ENCODE measurements at places on chromosomes 7 and 10.

- DNase-seq = no peak
- no peaks in the 10 kb centered on the region for H3K4me1 ChIP-seq
- no peak overlapping the region for H3K27ac ChIP-seq
- H3K27me3 ChIP-seq = no peaks in the 10 kb centered on the region
Observed at GRCh38 chr10:71575451-71575850, 144.1 kb downstream of the C10orf105 start.

DNA sequence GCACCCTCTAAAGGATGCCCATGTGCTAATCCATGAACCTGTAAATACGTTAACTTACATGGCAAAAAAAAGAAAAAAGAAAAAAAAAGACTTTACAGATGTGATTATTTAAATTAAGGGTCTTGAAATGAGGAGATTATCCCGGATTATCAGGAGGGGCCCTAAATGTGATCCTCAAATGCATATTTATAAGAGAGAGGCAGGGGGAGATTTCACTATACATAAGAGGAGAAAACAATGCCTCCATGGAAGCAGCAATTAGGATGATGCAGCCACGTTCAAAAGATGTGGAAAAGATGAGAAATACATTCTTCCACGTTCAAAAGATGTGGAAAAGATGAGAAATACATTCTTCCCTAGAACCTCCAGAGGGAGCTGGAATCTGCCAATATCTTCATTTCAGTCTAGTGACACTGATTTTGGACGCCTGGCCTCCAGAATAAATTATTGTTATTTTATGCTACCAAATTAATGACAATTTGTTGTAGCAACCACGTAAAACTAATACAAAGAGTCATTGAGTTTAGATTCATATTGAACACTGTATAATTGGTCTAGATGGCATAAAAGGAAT lies 328.4 kb upstream of the GNAI1 start:
- H3K27me3 ChIP-seq = no peaks in the 10 kb centered on the region
- DNase-seq = no peak
- no peaks in the 10 kb centered on the region for H3K36me3 ChIP-seq
- peaks cover 2% of the 10 kb centered on the region for H3K4me1 ChIP-seq

- H3K27ac ChIP-seq = no peak overlapping the region
- H3K4me1 ChIP-seq = no peaks in the 10 kb centered on the region
- H3K27me3 ChIP-seq = no peaks in the 10 kb centered on the region
- no peak for DNase-seq
- no peaks in the 10 kb centered on the region for H3K36me3 ChIP-seq
- H3K4me3 ChIP-seq = no peak overlapping the region
Observed at GRCh38 chr10:119347181-119347974, 140.0 kb downstream of the GRK5 start.

GRCh38 chr10:118210276-118210675 lies 131.8 kb downstream of the FAM204A start:
- H3K4me1 ChIP-seq = peaks cover 2% of the 10 kb centered on the region
- DNase-seq = no peak
- H3K36me3 ChIP-seq = no peaks in the 10 kb centered on the region
- no peaks in the 10 kb centered on the region for H3K27me3 ChIP-seq
- H3K27ac ChIP-seq = no peak overlapping the region

DNA sequence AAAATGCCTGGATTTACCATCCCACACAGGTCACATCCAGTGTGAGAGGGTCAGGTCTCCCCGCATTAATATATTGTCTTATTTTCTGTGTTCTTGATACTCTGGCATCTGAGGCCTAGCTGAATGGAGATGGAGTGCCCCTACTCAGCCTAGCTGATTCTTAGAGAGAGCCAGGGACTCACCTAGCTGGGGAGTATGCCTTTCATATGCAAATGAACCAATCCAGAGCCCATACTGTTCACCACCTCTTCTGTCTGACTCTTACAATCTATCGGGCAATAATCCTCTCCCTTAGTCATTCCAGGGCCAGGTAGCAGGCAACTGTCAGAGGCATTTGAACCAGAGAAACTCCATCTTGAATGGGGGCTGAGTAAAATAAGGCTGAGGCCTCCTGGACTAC lies 46.3 kb downstream of the LBX1 start:
- H3K4me3 ChIP-seq = no peak overlapping the region
- no peaks in the 10 kb centered on the region for H3K27me3 ChIP-seq
- H3K36me3 ChIP-seq = no peaks in the 10 kb centered on the region
- peak; percentile 49 for DNase-seq
- no peak overlapping the region for H3K27ac ChIP-seq
- no peaks in the 10 kb centered on the region for H3K4me1 ChIP-seq

DNA sequence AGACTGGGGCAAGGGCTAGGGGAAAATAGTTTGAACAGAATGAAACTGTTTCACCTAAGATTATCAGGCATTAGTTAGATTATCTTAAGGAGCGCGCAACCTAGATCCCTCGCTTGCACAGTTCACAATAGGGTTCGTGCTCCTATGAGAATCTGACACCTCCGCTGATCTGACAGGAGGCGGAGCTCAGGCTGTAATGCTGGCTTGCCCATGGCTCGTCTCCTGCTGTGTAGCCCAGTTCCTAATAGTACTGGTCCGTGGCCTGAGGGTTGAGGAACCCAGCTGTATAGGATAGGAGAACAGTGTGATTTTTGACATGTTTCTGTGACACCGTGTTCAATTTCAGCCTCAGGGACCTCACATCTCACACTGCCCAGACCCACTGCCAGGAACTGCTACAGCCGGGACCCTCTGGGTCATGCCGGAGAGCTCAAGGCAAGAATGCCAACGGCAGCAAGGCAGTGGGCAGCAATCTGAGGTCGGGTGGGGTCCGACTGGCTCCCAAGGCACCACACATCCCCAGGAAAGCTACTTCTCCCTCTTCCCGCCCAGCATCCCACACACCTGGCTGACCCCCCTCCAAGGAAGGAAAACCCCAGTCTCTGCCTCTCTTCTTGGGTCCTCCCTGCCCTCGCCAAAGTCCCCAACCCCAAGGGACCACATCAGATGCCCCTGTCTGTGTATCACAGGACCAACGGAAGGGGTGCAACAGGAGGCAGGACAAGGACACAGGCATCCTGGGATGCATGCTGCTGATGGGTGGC lies 31.7 kb downstream of the CAMK2B start:
- peaks cover 68% of the 10 kb centered on the region for H3K27me3 ChIP-seq
- H3K4me3 ChIP-seq = no peak overlapping the region
- no peaks in the 10 kb centered on the region for H3K4me1 ChIP-seq
- H3K36me3 ChIP-seq = no peaks in the 10 kb centered on the region
- no peak overlapping the region for H3K27ac ChIP-seq
- DNase-seq = peak; percentile 69

DNA sequence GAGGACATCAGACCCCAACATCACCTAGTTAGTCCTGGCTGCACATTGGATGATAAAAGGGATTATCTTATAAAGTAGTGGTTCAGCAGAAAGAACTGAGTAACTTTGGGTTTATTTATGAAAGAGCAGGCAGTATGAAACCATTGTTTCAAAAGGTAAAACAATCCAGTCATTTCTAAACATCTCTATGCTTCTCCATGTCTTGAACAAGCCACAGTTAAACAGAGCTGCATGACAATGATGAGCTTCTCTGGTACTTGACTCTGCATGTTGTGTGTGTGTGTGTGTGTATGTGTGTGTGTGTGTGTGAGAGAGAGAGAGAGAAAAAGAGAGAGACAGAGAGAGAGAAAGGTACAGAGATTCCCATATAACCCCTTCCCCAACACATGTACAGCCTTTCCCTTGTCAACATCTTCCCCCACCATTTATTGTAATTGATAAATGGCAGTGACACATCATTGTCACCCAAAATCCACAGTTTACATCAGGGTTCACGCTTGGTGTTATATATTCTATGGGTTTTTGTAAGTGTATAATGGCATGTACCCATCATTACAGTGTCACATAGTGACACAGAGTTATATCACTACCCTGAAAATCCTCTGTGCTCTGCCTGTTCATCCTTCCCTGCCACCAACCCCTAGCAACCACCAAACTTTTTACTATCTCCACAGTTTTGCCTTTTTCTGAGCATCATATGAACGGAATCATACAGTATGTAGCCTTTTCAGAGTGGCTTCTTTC lies 32.8 kb upstream of the SLC18A3 start:
- H3K27me3 ChIP-seq = no peaks in the 10 kb centered on the region
- H3K36me3 ChIP-seq = no peaks in the 10 kb centered on the region
- H3K4me1 ChIP-seq = no peaks in the 10 kb centered on the region
- no peak for DNase-seq

- DNase-seq = no peak
- no peaks in the 10 kb centered on the region for H3K4me1 ChIP-seq
- H3K4me3 ChIP-seq = no peak overlapping the region
- no peaks in the 10 kb centered on the region for H3K27me3 ChIP-seq
- H3K36me3 ChIP-seq = no peaks in the 10 kb centered on the region
- no peak overlapping the region for H3K27ac ChIP-seq
Observed at GRCh38 chr7:52615021-52615695, 420.3 kb upstream of the POM121L12 start.

GRCh38 chr7:77862691-77863090 lies 64.1 kb downstream of the PHTF2 start:
- H3K4me1 ChIP-seq = peaks cover 4% of the 10 kb centered on the region
- H3K27me3 ChIP-seq = no peaks in the 10 kb centered on the region
- no peak overlapping the region for H3K4me3 ChIP-seq
- DNase-seq = no peak
- no peaks in the 10 kb centered on the region for H3K36me3 ChIP-seq

GRCh38 chr10:99435986-99436638 lies 5.7 kb upstream of the GOT1 start:
- H3K36me3 ChIP-seq = no peaks in the 10 kb centered on the region
- no peak overlapping the region for H3K27ac ChIP-seq
- H3K4me3 ChIP-seq = no peak overlapping the region

- H3K4me3 ChIP-seq = no peak overlapping the region
- no peak for DNase-seq
- no peaks in the 10 kb centered on the region for H3K27me3 ChIP-seq
- H3K4me1 ChIP-seq = no peaks in the 10 kb centered on the region
- H3K36me3 ChIP-seq = peaks cover under 1% of the 10 kb centered on the region
Observed at GRCh38 chr10:74500026-74500704, 326.2 kb upstream of the KAT6B start.

DNA sequence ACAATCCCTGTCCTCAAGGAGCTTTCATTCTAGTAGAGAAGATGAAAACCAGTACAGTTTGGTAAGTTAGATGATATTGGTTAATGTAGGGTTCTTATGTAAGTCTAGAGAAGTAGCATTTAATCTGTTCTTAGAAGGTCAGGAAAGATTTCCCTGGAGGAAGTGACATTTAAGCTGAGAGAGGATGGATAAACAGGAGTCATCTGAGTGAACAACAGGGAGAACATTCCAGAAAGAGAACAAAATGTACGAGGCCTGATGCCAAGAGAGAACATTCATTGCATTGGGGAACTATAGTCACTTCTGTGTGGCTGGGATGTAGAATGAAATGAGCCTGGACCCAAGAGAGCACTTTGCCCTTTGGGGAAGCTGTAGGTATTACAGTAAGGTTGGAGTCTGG lies 88.0 kb downstream of the CFTR start:
- no peaks in the 10 kb centered on the region for H3K36me3 ChIP-seq
- no peak overlapping the region for H3K4me3 ChIP-seq

DNA sequence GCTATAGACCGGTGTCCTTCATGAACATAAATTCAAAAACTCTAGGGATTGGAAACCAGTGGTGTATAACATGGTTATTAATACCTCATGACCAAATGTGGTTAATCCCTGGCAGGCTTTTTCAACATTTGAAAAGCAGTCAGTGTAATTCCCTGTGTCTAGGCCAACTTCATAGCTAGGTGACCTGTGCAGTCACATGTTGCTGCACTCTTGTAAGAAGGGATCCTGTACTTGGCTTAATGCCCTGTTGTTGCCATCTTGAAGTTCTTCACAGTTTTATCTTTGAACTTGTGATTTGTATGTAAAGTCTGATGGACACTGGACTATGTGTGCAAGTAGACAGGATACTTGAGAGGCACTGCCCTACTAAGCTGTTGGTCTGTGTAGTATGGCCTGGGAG lies 39.7 kb downstream of the ZNF33A start:
- no peak for DNase-seq
- no peaks in the 10 kb centered on the region for H3K4me1 ChIP-seq
- no peaks in the 10 kb centered on the region for H3K27me3 ChIP-seq
- H3K36me3 ChIP-seq = peaks cover 78% of the 10 kb centered on the region

DNA sequence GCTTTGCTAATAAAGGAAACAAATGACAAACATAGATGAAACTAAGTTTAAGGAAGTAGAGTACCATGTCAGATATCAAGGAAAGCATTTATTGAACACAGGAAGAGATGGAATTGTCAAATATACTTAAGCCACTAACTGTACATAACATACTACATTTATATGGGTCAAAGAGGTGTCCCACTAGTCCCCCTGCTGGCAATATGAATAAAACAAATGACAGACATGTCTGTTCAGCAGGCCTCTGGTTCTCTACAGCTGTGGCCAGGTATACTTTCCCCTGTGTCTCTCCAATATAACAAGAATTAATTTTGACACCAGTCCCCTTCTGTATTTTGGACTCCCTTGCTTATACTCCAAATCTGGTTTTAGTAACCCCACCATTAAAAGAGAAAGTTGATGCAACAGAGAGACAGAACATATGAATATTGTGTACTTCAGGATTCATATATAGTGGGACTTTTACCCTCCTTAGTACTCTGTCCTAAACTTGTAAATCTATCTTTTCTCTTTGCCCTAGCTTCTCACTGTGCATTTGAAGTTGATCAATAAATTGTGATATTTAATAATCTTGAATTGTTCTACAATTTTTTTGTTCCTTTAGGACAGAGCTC lies 42.9 kb downstream of the CD36 start:
- H3K4me3 ChIP-seq = no peak overlapping the region
- no peaks in the 10 kb centered on the region for H3K36me3 ChIP-seq
- no peak overlapping the region for H3K27ac ChIP-seq
- H3K4me1 ChIP-seq = no peaks in the 10 kb centered on the region
- no peak for DNase-seq

DNA sequence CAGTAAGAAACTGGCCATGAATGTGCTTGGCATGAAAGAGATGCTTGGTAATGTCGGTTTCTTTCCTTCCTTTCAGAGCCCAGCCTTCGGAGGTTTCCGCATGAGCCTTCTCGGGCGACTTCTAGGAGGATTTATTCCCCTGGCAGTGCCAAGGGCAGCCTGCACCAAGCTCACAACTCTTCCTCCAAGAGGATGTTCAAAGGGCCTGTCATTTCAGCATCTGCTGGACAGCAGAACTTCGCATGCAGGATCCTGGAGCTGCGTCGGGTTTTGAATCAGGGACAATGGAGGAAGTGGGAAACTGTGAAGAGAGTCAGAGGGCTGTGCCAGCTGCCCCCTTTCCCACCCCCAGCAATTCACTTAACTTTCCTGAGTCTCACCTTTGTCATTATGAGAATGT lies 21.3 kb downstream of the GOLGA7B start:
- H3K36me3 ChIP-seq = no peaks in the 10 kb centered on the region
- H3K27ac ChIP-seq = no peak overlapping the region
- H3K4me1 ChIP-seq = peaks cover 3% of the 10 kb centered on the region
- DNase-seq = no peak
- H3K27me3 ChIP-seq = no peaks in the 10 kb centered on the region

DNA sequence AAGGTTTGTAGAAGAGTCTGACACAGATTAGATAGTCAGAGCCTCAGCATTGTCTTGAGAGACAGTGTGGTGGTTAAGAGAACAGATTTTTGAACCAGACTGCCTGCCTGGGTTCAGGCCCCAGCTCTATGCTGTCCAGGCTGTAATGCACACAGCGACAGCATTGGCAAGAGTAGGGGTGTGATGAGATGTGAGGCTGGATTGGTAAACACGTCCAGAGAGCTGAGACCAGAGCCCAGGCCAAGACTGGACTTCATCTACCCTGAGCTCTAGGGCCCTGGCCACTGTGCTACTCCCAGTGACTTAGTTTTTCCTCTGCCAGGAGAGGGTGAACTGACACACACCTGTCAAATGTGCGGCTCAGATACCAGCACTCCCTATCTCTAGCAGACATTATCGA lies 360.4 kb downstream of the RPS24 start:
- DNase-seq = no peak
- no peaks in the 10 kb centered on the region for H3K36me3 ChIP-seq
- no peaks in the 10 kb centered on the region for H3K27me3 ChIP-seq
- H3K4me3 ChIP-seq = no peak overlapping the region
